ENCODE measurements at places on chromosomes 13 and 19. TPM values are rescaled to one million over a fixed set of nuclear protein-coding genes. Genes with fewer than 3 reads are reported as not detected.

The OR7A5 gene
- total RNA-seq, result not detected

The TBXA2R gene
- 0.12 TPM for total RNA-seq

The C1QTNF9B gene
- not detected for total RNA-seq

The PPM1N gene
- total RNA-seq, result 0.40 TPM

The ICAM1 gene
- 19.9 TPM for total RNA-seq

The SWSAP1 gene
- 3.1 TPM for total RNA-seq

The ZNF493 gene
- total RNA-seq, result 22.4 TPM

The PEG3 gene
- not detected for total RNA-seq

The ZNF285 gene
- 3.9 TPM for total RNA-seq

The CRB3 gene
- total RNA-seq, result 71.4 TPM

The CEACAM16 gene
- 0.73 TPM for total RNA-seq

The B3GNT3 gene
- total RNA-seq, result 19.1 TPM

The GYS1 gene
- total RNA-seq, result 29.2 TPM

The PALM3 gene
- 2.3 TPM for total RNA-seq

The FGF9 gene
- total RNA-seq, result 2.0 TPM

The ZNF256 gene
- total RNA-seq, result 5.4 TPM

The ZNF547 gene
- 1.6 TPM for total RNA-seq

The FAM124A gene
- total RNA-seq, result 0.60 TPM

The LRG1 gene
- 5.4 TPM for total RNA-seq

The S1PR5 gene
- total RNA-seq, result 0.17 TPM

The XAB2 gene
- total RNA-seq, result 20.3 TPM

The SLITRK6 gene
- 24.6 TPM for total RNA-seq

The CEACAM4 gene
- not detected for total RNA-seq

The GFY gene
- not detected for total RNA-seq

The ACP7 gene
- total RNA-seq, result 0.23 TPM

The ZNF626 gene
- total RNA-seq, result 32.5 TPM

The FFAR3 gene
- total RNA-seq, result 1.6 TPM
